Activated CD4-positive, CD25-positive, alpha-beta regulatory T cell (primary cell): ENCODE measurements at places on chromosomes 3 and 15.

GRCh38 chr15:79602731-79603130, 170.6 kb downstream of the MINAR1 start:
- DNase-seq, result no peak

GRCh38 chr15:91970142-91970541, 116.6 kb downstream of the SLCO3A1 start:
- DNase-seq, result no peak

GRCh38 chr3:161323926-161324621, 47.2 kb downstream of the SPTSSB start:
- no peak for DNase-seq

DNA sequence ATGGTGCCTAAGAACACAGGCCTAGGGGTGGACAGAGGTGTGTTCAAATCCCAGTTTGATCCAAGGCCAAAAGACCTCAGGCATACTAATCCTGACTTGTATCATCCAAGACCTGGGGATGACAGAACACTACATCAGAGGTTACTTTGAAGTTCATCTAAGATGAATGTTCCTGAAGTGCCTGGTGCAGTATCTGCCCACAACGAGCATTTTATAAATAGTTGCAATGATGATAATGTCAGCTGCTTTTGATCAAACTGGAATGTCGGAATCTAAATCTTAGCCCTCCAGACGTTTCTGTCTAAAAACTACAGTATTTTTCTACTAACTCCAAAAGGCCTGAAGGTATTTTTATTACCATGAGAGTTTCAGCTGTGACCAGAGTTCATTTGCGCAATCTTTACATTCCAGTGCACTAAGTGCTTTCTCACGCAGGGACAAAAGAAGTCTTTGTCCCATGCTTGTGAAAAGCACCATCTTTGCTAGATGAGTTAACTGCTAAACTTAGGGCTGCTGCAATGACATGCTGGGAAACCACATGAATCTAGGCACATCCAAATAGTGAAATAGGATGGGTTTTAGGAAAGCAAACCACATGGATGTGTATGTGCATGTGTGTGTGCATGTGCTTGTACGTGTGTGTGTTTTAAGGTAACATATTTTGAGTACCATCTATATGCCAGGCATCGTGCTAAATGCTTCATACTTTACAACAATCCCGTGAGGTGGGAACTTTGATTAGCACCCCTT, 18.1 kb downstream of the ANXA2 start:
- no peak for DNase-seq

- DNase-seq, result no peak
These were observed 21.7 kb downstream of the CSNK1G1 start for GRCh38 chr15:64333986-64334929.

DNA sequence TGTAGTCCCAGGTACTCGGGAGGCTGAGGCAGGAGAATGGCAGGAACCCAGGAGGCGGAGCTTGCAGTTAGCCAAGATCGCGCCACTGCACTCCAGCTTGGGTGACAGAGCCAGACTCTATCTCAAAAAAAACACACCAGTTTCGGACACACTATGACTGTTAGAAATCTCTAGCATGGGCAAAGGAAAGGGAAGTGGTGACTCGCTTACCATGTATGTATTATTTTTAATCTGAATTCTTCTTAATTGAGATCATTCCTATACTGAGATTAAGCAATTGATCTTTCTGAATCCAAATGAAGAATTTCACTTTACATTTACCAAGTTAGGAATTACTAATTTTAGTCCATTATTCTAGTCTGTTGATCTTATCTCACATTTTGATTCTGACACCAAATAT, 459.2 kb upstream of the ALCAM start:
- no peak for DNase-seq
